Vagina (tissue), 2 donors: ENCODE measurements at places on chromosomes 7 and 10. TPM values are rescaled to one million over a fixed set of nuclear protein-coding genes. Genes with fewer than 3 reads are reported as not detected.

TCAF2 gene
- 9.1 TPM for total RNA-seq

- no peaks in the 10 kb centered on the region for H3K27me3 ChIP-seq
- H3K36me3 ChIP-seq, result no peaks in the 10 kb centered on the region
- H3K4me1 ChIP-seq, result no peaks in the 10 kb centered on the region
- H3K27ac ChIP-seq, result no peak overlapping the region
Observed at GRCh38 chr10:98720551-98720950, 273.8 kb upstream of the HPS1 start.

DNA sequence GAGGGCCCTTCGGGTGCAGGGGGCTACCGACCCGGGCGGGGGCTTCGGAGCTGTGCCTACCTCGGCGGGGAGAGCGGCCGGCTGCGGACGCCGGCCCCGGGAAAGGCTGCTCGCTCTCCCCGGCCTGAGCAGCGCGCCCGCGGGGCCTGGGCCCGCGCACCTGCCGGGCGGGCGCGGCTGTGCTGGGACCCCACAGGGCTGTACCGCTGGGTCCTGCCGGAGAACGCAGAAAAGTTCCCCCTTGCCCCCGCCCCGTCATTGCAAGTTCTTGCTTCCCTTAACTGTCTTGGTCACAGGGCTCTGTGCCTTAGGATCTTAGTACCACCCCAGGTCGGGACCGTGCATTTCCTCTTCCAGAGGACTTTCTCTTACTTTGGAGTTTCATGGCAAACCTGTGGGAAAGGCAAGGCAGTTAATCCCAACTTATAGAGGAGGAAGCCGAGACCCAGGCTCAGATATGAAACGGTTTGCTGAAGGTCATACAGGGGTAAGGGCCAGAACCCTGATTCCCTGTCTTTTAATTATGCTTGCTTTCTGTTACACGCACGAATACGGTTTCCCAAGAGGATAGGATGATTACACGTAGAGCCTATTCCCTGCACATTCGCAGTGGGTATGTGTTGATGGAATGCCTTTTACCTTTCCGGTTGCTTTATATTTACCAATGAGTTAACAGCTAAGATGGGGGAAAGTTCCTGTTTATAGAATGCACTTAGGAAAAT is 652 bp downstream of the PCGF5 start:
- no peak for DNase-seq
- H3K4me1 ChIP-seq, result peaks cover 38% of the 10 kb centered on the region
- peak overlapping the region; percentile 98 for H3K4me3 ChIP-seq
- no peaks in the 10 kb centered on the region for H3K36me3 ChIP-seq
- H3K27me3 ChIP-seq, result no peaks in the 10 kb centered on the region

DNA sequence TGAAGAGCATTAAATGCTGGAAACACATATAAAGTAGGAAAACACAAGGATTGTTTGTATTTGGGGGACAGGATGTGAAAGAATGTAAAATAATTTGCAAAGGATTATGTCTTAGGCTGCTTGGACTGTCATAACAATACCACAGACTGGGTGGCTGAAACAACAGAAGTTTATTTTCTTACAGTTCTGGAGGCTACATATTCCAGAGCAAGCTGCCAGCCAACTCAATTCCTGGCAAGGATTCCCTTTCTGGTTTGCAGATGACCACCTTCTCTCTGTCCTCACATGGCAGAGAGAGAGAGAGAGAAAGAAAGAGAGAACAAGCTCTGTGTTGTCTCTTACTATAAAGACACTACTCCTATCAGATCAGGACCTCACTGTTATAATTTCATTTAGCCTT is 8.8 kb upstream of the LAMB4 start:
- H3K27me3 ChIP-seq, result no peaks in the 10 kb centered on the region
- no peak overlapping the region for H3K4me3 ChIP-seq
- no peaks in the 10 kb centered on the region for H3K4me1 ChIP-seq

DNA sequence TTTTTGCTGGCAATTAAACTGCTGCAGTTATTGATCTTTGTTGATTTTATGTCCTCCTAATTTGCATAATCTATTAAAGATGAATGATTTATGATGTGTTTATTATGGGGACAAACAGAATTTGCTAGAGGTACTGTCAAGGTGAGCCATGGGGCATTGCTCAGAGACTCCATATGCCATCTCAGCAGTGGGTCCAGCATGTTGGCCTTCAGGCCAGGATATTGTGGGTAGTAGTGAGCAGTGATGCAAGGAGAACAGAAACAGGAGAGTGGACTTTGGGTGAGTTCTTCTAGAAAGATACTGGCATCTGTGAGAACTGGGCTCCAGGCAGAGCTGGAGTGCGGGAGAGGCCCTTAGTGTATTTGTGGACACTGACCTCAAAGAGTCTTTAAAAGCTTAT is 65.9 kb downstream of the PAX2 start:
- DNase-seq, result no peak
- H3K4me3 ChIP-seq, result no peak overlapping the region
- H3K36me3 ChIP-seq, result no peaks in the 10 kb centered on the region
- H3K27ac ChIP-seq, result no peak overlapping the region
- H3K4me1 ChIP-seq, result no peaks in the 10 kb centered on the region
- H3K27me3 ChIP-seq, result peaks cover 7% of the 10 kb centered on the region
